ENCODE measurements at places on chromosomes 2 and 18.

DNA sequence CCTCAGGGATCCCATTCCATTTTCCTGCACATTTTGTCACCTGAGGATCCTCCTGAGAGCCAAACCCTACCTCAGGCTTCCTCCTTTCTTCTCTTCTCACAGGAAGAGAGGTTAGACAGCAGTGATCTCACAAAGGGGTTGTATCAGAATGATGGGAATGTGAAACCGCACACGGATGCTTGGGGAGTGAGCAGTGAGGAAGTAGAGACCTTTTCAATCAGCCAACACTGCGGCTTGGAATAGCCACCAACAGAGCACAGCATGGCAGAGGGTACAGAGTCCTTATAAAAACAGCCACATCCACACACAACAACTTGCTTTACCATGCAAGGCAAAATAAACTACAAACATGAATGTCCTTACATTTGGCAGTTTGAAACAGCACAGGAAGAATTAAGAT is 8.7 kb downstream of the TMEM182 start:
- no peak for DNase-seq

DNA sequence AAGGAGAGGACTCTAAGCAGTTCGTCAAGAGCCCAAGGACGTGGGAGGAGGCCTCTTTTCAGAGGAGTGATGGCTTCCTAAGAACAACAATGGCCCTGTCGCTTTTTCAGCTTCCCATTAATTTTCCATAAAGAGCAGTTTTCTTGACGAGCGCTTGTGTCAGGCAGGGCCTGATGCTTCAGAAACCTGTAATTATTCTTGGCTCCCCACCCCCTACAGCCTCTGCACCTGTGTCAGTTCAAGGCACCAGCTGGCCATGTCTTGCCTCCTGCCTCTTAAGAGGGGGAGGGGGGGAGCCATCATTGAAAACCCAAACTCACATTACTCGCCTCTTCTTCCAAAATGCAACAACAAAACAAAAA is 32.3 kb downstream of the KLF7 start:
- DNase-seq = peak; percentile 91

DNA sequence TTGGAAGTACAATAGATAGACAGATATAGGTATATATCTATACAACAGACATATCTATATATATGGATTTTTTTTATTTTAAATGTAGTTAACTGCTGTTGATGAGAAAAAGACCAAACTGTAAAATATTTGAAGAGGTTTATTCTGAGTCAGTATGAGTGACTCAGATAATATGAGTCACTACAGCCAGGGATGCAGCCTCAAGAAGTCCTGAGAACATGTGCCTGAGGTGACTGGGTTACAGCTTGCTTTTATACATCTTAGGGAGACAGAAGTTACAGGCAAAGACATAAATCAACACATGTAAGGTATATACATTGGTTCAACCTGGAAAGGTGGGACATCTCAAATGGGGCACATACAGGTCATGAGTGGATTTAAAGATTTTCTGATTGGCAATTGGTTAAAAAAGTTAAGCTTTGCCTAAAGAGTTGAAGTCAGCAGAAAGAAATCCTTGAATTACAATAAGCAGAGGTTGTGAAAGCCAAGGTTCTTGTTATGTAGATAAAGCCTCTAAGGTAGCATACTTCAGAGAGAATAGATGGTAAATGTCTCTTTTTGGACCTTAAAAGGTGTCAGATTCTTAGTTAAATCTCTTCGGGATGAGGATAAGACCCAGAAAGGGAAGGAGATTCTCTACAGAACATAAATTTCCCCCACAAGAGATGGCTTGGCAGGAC is 149.9 kb downstream of the RBM43 start:
- DNase-seq = no peak

DNA sequence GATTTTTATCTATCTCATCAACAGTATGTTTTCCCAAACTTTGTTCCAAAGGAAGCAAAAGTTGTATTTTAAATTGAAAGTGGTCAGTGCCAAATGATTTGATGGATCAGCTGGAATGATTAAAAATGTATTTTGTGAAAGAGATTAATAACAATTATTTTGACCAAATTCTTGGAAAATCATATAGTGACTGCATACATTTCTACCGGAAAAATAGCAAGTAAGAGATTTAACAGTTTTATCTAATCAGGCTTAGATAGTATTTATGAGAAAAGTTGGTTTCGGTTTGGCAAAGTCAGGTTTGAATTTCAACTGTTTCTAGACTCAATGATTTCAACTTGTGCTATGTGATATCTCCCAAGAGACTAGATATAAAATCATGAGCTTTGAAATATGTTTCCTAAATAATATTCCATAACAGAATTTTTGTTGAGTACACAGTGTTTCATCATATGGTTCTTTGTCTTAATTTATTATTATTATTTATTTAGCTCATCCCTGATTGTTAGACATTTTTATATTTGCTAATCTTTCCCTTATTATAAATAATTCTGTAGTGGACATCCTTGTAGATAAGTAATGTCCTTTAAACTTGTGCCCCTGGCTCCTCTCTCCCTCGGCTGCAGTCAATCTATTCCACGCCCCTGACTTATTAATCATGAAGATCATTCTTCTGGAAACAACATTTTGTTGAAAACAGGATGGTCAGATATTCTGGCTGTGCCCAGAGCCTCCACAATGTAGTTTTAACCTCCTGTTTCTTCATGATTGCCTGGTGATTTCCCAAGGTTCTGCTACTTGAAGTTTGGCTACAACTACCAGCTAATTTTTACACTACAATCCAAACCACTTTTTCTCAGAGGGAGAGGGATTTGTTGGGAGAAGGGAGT is 520.7 kb upstream of the TCF4 start:
- no peak for DNase-seq

- DNase-seq = no peak
These were observed 103.9 kb downstream of the RND3 start for GRCh38 chr2:150383587-150383986.

DNA sequence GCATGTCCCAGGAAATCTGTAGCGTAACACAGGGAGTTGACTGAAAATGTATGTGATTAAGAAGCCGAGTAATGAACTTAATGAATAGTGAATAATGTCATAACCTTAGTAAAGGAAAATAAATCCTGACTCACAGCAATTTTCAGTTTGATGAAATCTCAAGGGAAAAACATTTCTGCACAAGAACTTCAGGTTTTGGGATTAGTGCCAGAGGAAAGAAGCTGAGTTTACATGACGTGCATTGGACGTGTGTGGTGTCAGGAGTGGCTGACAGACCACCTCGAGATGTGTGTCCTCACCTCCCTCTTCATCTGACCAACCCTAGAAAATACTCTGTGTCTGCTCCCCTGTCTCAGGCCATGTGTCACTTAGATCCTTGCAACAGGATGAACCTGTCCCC is 39.1 kb downstream of the VWA3B start:
- no peak for DNase-seq

DNA sequence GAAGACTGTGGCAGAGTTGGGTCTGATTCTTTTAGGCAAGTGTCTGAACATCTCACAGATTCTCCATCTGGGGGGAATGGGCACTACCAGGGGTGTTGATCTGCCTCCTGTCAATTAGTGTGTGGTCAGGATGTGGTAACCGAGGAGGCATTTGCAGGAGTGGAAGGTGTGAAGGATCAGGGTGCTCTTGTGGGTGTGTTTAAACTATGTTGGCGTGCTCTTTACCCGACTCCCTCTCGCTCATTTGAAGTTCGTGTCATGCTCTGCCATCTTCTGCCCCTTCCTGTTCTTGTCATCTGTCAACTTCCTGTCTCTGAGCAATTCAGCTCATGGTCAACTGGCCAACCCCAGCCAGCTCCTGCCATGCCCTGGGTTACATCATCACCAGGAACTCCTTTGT is 107.9 kb downstream of the RTN4 start:
- DNase-seq = no peak

- no peak for DNase-seq
These were observed 85.0 kb downstream of the BOD1L2 start for GRCh38 chr18:57231864-57232263.

DNA sequence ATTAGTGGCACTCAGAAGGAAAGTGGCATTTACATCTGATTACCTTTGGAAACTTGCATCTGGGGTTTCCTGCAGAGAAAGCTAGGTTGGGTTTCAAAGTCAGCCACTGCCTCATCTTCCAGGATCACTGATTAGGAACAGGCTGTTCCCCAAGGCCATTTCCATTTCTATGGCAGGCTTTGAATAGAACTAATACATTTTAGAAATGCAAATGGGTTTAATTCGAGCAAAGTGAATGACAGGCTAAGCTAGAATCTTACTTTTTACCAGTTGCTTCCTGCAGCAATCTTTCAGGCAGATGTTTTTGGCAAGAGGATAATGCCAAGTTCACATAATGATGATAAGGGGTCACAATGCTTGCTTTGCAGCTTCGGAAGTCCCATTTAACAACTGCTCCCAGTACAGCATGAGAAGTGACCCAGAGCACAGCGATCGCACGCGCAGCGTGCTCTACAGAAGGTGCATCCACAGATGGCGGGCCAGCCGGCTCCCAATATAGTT is 336.7 kb downstream of the LPIN1 start:
- DNase-seq = no peak

DNA sequence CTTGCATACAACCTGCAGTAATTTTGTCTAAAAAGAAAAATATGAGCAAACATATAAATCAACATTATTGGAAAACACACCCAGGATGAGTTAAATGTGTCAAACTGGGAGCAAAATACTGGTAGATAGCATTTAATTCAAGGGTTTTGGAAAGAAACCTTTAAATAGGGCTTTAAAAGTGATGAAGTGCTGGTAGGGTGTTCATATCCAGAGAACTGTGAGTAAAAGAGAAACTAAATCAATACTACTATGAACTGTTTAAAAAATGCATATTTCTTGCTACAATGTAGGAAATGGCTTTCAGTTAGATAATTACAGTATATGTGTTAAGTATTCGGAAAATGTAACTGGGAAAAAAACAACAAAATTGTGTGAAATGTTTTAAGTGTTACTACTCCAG is 117.8 kb downstream of the ATAD2B start:
- no peak for DNase-seq

All from NCI-H1417 treated with DMSO at 0.1 percent for 48 hours (cell line).